ENCODE measurements at places on chromosomes 6 and 20.

- DNase-seq, result no peak
Observed at GRCh38 chr6:89436226-89436625, 3.3 kb downstream of the ANKRD6 start.

DNA sequence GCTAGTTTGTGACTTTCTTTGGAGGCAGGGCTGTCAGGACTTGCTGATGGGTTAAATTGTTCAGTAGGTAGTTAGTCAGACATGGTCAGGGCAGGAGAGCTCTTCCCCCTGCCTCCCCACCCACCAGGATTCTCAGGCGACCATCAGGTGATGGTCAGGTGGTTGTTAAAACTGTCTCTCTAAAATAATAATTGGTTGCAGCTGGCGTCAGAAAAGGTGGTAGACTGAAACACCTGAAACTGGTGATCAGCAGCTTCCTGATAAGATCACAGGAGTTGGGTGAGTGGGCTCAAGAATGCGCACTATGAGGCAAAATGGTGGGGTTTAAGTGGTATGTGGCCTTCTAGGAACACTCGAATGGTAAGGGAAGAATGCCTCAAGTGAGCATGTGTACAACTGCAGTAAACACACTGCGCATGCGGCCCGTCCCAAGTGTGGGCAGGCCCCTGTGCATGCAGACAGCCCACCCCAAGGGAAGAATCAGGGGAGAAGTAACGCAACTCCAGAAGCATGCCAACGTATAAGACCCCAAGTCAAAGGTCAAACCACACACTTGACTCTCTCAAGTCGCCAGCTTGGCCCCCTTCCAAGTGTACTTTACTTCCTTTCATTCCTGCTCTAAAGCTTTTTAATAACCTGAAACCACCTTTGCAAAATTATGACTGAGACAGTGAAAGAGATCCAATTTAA lies 7.9 kb upstream of the BLCAP start:
- no peak for DNase-seq

DNA sequence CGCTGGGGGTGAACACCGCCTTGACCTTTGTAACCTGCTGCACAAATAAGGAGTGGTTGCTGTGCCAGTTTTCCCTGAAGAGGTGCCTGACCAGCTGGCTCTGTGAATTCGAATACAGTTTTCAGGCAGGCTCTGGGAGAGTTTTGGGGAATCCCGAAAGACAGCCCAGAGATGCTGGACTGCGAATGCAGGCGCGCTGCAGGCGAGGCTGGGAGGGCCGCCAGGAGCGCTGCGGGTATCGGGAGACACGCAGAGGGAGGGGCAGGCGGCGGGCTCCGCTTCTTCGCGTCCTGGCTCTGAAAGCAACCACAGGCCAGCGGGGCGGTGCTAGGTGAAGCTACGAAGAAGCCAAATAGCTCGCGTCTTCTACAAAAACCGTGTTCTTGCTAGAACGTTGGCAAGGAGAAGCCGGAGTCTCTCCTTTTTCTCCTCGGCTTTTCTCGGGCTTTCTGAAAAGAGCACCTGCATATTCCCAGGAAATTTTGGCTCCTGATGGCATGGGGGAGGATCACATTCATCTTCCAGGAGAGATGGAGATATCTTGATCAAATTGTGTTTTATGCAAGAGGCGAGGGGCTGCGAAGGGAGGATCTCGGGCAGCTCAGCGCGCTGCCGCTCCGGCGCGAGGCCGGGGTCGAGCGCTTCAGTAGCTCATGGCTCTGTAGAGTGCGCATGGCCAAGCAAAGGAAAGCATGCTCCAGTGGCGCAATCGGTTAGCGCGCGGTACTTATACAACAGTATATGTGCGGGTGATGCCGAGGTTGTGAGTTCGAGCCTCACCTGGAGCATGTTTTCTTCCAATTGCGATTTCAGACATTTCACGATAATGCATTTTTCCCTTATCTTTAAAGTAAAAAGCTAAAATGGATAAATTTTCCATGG lies 158.1 kb upstream of the ZNF184 start:
- DNase-seq, result peak; percentile 74

DNA sequence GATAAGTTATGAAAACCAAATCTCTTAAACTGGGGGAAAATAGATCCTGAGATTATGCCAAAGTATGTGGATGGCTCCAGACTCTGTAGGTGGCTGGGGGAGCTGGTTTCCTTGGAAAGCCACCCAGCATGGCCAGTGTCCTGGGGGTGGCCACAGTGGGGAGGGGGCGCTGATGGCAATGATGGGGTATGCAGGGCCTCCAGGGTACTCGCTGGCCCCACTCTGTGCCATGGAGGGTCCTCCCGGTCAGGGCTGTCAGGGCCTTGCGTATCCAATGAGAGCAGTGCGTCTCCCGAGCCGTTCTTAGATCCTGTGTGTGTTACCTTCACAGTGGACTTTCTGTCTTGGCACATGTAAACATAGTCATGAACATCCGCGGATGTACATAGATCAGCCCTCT lies 152.8 kb downstream of the TMEM242 start:
- no peak for DNase-seq

DNA sequence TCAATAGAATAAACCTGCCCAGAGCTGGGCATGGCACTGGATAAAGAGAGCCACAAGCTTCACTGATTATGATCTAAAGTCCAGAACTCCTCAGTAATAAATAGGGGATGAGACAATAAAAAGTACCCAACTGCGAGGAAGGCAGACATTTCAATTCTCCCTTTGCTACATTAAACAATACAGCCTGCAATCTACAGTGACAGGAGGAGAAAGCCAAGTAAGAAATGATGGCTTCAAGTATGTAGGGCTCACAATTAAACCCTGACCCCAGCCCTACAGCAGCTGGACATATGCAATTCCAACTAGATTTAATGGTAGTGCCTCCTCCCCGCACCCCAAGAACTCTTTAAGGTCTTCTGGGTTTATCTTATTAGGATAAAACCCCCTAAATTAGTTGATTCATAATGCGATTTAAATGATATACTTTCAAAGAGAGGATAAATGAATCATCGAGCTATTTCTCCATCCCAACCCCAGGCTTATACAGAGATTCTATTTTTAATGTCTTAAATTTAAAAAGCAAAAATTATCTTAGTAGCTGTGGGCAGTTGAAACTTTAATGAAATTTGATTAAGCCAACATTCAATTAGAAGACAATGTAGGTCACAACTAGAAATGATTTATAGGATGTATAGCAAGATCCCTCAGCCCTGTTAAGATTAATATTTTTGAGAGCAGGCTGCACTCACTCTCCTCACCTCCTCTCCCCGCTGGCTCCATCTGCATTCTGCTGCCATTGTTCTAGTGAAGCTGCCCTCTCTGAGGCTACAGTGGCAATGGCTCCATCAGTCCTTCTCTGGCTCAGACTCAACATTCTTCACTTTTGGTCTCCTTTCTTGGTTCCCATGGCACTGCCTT lies 57.1 kb downstream of the OGFRL1 start:
- DNase-seq, result no peak

- DNase-seq, result no peak
Observed at GRCh38 chr6:146885708-146886457, 287.1 kb downstream of the ADGB start.

- DNase-seq, result no peak
Observed at GRCh38 chr6:161135695-161136591, 137.9 kb downstream of the AGPAT4 start.

GRCh38 chr6:33909737-33910136 lies 105.9 kb upstream of the MLN start:
- DNase-seq, result no peak

DNA sequence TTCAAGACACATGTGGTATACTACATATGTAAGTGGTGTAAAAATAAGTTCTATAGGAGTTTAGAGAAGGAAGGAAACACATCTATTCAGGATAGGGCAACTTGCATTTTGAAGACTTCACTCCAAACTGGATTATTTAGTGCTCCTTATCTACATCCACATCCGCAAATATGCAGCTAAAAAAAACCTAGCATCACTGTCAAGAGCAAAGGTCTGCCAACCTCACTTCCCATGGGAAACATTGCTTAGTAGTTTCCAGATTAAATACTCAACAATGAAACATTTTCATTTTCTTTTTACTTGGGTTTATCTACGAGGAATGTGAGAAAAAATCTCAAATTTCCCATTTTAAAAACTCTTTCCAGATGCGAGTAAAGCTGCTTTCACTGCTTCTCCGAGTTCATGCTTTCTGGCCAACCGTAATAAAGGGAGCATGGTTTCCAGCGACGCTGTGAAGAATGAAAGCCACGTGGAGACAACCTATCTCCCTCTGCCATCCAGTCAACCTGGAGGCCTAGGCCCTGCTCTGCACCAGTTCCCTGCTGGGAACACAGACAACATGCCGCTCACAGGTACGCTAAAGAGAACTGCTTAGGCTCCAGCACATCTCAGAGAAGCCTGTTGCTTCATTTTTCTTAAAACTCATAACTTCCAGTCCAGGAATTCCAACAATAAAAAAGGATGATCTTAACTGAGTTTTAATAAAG lies 48.2 kb downstream of the RFX6 start:
- no peak for DNase-seq

DNA sequence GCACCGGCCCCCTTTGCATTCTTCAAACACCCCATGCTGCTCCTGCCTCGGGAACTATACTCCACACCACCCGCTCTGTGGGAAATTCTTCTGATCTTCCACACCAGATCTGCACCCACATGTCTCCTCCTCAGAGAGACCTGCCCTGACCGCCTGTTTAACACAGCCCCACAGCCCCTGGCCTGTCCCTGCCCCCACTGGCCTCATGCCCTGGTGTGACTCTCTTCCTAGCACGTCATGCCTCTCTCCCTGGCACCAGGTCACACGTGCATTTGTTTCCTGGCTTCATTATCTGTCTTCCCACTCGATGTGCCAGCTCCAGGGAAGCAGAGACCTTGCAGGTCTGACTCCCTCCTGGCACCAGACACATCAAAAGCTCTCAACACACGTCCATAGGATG lies 79.6 kb downstream of the ANKRD60 start:
- no peak for DNase-seq

GRCh38 chr6:147905711-147906110 lies 397.2 kb downstream of the SAMD5 start:
- DNase-seq, result no peak

DNA sequence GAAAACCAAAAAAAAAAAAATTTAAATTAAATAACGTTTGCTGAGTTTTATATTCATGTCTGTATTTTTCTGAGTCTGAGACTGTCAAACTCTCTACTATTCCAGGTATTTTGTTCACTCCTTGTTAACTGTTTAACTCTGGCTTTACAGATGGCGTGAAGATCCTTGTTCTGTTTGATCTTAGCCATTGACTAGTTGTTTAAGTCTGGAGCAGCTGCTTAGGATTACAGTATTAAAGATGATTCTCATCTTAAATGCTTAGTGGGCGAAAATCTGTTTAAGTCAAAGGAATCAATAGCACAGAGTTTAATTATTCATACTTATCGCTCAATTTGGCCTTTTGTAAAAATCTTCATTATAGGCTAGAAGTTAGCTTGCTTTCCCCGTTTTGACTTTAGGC lies 2.4 kb downstream of the PHACTR2 start:
- DNase-seq, result no peak

DNA sequence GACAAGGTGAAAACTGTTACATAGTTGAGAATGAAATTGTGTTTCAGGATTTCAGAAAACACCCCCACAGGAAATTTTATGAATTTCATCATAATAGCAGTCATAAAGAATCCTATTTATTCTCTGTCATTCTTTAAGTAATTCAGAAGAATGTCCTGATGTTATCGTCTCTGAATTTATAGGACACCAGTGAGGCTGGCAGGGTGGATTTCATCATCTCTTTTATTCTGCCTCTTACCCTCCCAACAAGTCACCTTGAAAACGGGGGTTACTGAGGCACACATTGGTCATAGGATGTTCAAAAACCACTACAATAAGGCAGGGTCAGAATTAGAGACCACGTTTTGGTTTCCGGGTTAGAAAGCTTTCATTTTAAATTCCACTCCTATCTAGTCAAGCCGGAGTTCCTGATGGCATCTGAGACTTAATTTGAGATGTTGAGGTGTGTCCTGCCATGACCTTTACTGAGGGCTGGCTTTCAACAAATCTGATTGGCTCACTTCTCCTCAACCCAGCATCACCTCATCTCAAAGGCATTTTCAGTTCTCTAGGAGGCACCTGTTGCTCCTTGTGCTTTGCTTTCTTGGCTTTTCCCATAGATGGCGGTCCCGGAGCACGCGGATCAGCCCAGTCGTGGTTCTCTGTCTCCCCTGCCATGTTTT lies 230.6 kb upstream of the SUPT3H start:
- DNase-seq, result peak; percentile 34

GRCh38 chr20:60935971-60936370 lies 316.1 kb upstream of the CDH4 start:
- no peak for DNase-seq

GRCh38 chr6:135439549-135439948 lies 58.0 kb downstream of the AHI1 start:
- DNase-seq, result no peak

DNA sequence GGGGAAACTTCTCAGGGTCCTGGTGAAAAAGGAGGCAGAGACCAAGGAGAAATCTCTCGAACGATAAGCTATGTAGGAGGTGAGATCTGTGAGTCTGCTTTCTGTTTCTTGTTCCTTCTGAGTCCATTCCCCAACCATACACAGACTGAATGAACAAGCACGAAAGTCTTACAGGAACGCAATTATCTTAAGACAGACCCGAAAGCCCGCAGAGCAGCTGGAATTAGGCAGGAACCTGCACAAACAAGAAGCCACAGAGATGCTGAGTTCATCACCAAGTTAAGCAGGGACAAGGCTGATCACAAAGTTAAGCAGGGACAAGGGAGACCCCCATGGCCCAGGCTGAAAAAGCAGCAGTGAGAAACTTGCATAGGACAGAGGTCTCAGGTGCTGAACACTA lies 21.4 kb upstream of the NELFCD start:
- no peak for DNase-seq

DNA sequence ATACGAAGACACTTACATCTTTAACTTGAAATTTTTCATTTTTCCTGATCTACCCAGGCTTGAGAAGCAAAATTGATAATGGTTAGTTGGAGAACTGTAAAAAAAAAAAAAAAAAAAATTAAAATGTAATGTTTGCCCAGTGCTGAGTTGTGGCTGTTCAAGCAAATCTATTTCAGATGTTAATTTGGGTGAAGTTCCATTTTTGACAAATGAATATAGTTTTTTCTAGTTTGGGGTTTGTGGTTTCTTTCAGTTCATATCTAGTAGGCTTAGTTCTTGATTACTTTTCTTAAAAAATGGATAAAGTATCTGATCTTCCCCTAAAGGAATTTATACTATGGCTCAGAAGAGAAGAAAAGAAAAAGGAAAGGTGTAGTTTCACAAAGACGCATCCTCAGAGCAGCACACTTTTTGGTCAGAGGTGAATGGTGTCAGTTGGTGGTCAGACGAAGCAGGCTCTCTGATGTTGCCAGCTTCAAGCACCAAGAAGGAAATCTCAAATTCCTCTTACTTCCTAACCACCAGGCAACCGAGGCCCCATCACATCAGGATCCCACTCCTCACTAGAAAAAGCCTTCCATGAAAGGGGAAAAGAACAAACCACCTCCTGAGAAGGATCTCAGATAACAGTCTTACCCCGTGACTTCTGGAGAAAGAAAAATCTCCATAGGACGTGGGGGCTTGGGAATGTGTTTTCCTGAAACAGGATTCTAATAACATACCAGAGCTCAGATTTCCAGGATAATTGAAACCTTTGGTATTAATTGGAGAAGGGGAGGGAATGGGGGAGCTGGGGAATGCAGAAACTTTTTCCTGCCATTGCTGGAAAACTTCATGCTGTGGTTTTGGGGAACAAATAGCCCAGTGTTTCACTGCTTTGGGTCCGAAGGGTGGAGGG lies 396.2 kb downstream of the CD83 start:
- DNase-seq, result no peak

Measured in activated CD4-positive, alpha-beta memory T cell treated with anti-CD3 and anti-CD28 coated beads for 36 hours (primary cell).